ENCODE measurements at places on chromosomes 4 and X.

- no peak for DNase-seq
Measured at GRCh38 chrX:2484721-2485648, 15.8 kb downstream of the DHRSX start.

- no peak for DNase-seq
Measured at GRCh38 chrX:139554991-139555675, 24.6 kb downstream of the F9 start.

GRCh38 chrX:111348429-111348828 is 63.6 kb downstream of the DCX start:
- DNase-seq = no peak

DNA sequence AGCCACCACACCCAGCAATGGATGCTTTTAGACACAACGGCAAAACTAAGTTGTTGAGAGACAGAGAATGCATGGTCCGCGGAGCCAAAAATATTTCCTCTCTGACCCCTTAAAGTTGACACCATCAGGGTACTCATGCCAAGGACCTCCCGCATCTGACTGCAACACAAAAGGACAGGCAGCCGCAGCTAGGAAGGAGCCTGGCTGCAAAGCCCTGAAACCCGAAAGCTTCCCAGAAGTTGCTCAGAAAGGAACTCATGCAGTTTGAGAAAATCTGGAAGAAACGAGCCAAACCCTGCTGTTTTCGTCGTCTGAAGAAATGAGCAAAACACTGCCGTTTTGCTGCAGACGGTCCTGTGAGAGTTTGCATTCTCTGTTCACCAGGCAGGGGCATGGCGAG is 16.5 kb downstream of the DHRSX start:
- DNase-seq = no peak

DNA sequence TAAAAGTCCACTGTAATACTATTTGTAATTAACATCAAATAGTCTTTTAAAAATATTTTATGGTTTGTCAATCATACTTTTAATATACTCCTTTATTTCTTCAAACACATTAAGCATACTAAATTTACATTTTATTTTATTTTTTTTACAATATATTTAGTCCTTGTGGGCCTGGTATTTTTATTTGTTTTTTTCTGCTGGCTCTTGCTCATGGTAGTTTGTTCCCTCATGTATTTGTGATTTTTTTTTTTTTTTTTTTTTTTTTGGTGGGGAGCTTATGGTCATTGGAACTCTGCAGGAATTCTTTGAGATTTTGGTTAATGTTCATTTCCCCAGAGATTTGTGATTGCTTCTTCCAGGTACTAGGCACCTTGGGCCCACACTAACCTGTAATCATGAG is 185.5 kb downstream of the PDGFRA start:
- no peak for DNase-seq

DNA sequence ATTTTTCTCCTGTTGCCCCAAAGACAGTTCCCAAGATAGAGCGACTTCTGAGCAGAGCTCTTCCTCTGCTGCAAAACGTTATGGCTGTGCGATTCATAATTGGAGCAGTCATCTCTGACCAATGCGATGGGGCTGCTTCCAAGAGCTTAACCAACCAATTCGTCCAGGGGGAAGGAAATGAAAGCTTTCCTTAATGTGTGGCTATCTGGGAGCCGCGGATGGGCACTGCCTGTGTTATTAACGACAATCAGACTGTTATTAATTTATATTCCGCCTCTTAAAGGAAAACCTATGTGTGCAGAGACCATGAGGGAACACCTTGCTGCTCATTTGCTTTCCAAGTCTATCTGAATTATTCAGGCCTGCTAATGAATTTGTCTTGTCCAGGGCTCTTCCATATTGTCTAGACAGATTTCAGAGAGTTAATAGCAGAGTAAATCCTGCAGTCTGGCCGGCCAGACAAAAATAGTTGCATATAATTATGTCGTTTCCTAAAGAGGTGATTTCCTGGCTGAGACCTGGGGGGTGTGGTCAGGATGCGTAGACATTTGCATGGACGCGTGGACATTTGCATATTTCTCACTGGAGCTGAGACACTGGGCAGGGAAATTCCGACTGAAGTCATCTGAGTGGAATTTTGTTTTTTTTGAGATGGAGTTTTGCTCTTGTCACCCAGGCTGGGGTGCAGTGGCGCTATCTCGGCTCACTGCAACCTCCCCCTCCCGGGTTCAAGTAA is 135.4 kb downstream of the HMX1 start:
- DNase-seq = peak; percentile 35

DNA sequence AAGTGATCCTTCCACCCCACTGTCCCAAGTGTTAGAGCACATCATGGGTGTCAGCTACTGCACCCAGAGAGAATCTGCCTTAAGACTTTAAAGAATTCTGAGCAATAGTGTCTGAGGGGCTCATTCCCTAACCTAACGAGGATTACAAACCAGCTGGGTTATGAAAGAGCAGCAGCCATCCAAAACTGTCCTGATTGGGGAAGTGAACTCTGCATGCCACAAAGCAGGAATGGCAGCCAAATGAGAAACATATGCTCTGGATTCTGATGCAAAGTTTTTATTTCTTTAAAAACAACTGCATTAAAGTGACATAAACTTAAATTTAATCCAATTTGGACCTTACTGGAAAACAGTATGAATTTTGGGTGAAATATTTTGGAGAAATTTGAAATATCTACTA is 103.2 kb downstream of the ANXA3 start:
- DNase-seq = no peak

DNA sequence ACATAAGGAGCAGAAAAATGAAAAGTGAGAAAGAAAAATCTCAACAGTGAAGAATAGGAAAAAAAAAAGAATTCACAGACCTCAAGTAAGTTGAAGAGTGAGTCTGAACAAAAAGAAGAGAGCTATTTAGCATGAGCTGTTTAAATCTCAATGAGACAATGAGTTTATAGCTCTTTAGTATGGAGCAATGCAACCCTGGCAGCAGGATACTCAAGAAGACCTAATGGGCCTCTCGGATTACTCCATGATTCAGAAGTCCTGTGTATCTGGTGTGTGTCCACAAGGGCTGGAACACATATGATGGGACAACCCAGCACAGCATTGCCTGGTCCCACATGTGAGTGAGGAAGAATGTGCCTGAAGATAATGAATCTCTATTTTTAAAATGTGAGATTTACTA is 563.1 kb upstream of the INTU start:
- no peak for DNase-seq

- no peak for DNase-seq
Measured at GRCh38 chr4:56627985-56628384, 53.1 kb downstream of the HOPX start.

- no peak for DNase-seq
Measured at GRCh38 chr4:21290562-21290961, 590.3 kb downstream of the PACRGL start.

DNA sequence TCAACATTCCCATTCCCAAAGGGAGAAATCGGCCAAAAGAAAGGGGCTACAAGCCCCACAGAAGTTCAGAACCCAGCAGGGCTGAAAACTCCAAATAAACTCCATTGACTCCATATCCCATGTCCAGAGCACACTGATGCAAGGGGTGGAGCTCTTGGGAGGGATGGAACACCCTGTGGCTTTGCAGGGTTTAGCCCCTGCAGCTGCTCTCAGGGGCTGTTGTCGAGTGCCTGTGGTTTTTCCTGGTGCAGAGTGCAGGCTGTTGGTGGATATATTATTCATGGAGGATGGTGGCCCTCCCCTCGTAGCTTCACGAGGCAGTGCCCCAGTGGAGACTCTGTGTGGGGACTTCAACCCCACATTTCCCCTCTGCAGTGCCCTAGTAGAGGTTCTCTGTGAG is 53.7 kb downstream of the PDGFRA start:
- DNase-seq = no peak

GRCh38 chr4:105637408-105638176 is 70.9 kb downstream of the INTS12 start:
- DNase-seq = peak; percentile 7

DNA sequence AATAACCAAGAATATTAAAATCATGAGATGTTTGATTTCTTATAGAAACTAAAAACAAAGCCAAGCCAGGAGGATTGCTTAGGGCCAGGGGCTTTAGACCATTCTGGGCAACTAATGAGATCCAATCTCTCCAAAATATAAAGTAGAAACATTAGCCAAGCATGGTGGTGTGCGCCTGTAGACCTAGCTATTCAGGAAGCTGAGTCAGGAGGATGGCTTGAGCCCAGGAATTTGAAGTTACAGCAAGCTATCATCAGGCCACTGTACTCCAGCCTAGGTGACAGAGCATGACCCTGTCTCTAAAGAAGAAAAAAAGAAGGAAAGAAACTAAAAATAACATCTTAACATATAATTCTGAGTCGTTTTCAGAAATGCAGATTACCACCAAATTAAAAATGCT is 96.7 kb downstream of the NAF1 start:
- DNase-seq = no peak

DNA sequence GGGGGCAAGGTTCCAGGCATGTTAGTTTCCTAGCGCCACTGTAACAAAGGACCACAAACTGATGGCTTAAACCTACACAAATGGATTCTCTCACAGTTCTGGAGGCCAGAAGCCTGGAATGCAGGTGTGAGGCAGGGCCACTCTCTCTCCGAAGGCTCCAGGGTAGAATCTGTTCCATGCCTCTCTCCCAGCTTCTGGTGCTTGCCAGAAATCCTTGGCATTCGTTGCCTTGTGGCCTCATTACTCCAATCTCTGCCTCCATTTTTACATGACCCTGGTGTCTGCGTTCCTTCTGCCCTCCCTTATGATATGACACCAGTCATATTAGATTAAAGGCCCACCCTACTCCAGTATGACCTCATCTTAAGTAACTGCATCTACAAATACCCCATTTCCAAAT is 39.6 kb downstream of the CLDN34 start:
- DNase-seq = no peak

DNA sequence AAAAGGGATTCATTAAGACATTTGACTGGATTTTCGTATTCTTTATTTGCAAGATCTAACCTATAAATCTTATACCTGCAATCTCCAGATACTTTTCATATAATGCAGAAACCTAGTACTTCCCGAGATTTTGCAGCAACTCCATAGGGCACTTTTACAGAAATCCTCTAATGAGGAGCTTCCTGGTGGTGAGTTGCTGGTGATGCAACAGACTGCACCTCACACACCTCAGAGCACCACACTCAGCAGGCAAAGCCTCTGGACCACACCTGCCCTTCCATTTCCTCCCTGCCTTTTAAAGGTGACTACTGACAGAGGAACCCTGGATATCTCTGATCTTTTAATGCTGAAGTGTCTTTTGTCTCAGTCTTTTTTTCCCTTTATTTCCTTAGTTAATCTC is 289.4 kb downstream of the TRAM1L1 start:
- no peak for DNase-seq

- DNase-seq = no peak
Measured at GRCh38 chr4:105707782-105708180, 708 bp downstream of the INTS12 start.

DNA sequence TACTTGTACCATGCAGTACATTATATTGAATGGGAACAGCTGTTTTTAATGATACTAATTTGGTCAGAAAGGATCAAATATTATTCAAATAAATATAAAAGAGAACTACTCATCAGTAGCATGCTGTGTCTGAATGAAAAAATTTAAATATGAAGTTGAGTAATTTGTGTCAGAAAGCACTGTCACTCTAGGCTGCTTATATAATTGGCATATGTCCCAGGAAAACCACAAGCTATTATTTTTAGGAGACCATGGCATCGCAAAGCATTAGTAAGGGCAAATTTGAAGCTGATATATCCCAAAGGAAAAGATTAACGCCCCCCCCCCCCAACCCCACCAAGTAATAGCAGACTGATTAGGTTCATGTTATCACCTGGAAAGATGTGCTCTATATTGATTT is 388.5 kb upstream of the SPANXN4 start:
- DNase-seq = no peak

- DNase-seq = no peak
Measured at GRCh38 chr4:162322054-162322453, 158.3 kb upstream of the FSTL5 start.

- DNase-seq = peak; percentile 48
Measured at GRCh38 chrX:134599184-134599914, 58.9 kb downstream of the PLAC1 start.

DNA sequence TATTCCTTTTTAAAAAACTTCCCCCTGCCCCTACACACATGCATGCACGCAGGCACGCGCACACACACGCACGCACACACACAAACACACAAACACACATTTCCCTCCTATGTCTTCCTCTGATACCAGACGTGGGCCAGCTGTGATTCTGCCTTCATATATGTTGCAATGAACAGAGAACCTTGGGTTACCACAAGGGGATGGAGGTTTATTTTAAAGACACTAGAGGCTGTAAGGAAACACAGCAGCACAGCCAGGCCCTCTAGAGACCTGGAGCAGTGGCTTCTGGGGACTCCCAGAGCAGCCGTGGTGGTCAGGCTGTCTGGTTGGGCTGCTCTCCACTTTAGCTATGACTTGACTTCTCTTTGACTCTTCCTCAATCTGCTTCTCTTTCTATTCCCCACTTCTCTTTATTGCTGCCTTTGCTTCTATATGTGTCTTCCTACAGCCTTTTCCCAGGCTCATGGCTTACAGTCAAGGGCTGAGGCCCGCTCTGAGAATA is 3.2 kb upstream of the TLR10 start:
- DNase-seq = no peak

DNA sequence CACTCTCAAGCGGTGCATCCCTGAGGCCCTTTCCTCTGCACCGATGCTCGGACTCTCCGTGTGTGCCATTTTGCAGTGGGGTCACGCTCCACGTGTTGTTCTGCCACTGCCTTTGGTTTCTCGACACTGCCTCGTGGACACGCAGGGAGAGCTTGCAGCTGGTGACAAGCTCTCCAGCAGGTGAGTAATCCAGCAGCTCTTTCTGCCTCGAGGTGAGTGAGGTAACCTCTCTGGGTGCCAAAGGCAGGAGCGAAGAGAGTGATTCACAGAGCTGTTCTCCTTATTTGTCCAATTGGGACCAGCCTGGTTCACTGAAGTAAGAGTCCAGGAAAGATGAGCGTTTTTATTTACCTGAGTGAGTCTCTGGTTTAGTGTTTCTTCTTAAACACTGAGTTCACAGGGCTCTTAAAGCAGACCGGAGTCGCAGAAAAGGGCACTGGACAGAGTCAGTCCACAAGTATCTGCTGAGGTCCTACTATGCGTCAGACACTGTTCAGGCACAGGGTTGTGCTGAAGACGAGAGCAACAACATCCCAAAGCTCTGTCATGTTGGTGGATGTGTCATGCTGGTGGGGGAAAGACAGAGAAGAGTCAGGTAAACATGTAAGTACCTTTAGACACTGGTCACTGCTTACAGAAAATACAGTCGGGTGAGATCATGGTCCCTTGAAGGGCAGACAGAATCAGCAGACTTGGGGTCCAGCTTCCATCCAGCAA is 61.8 kb downstream of the FHDC1 start:
- DNase-seq = peak; percentile 77

DNA sequence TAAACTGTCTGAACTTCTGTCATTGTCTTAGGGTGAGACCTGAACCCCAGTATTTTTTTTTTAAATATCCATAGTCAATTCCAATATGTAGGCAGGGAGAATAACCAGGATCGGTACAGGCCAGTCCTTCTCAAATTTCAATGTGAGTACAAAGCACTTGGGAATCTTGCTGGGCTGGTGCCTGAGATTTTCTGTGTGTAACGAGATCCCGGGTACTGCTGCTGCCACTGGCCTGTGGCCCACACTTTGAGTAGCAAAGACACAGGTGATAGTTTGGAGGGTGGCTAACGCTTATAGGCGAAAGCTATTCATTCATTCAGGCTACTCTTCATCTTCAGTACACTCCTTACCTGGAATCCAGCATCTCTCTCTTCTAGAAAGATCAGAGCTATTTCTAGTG is 923.6 kb upstream of the TENM3 start:
- no peak for DNase-seq
